ENCODE measurements at places on chromosomes 13 and 19.

GRCh38 chr19:48883726-48884125 is 11.5 kb downstream of the PPP1R15A start:
- no peaks in the 10 kb centered on the region for H3K36me3 ChIP-seq
- no peak for DNase-seq
- no peak overlapping the region for H3K4me3 ChIP-seq
- no peak overlapping the region for H3K27ac ChIP-seq
- no peaks in the 10 kb centered on the region for H3K4me1 ChIP-seq

GRCh38 chr13:44267980-44268379 is 105.6 kb upstream of the SERP2 start:
- H3K4me1 ChIP-seq = no peaks in the 10 kb centered on the region
- no peak for DNase-seq
- H3K4me3 ChIP-seq = no peak overlapping the region
- no peak overlapping the region for H3K27ac ChIP-seq

DNA sequence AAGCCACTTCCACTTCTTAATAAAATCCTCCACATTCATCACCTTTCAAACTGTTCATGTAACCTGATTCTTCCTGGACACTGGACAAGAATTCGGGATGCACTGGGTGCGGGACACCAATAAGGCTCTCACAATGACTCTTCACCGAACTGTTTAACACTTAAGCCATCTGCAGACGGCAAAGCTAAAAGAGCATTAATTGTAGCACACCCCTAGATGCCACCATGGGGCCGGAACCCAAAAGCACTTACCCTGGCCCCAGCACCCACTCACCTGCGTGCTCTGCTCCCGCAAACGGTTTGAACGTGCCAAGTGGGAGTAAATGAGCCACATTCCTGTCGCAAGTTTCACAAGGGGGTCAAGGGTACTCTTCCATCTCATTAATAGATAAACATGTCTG is 254.3 kb upstream of the PRR20A start:
- no peaks in the 10 kb centered on the region for H3K27me3 ChIP-seq
- no peak for DNase-seq
- no peaks in the 10 kb centered on the region for H3K4me1 ChIP-seq
- no peak overlapping the region for H3K4me3 ChIP-seq
- H3K36me3 ChIP-seq = no peaks in the 10 kb centered on the region

GRCh38 chr13:89695343-89696257 is 1651.9 kb upstream of the MIR17HG start:
- no peak overlapping the region for H3K27ac ChIP-seq
- no peaks in the 10 kb centered on the region for H3K4me1 ChIP-seq
- DNase-seq = no peak
- no peak overlapping the region for H3K4me3 ChIP-seq
- H3K36me3 ChIP-seq = no peaks in the 10 kb centered on the region

DNA sequence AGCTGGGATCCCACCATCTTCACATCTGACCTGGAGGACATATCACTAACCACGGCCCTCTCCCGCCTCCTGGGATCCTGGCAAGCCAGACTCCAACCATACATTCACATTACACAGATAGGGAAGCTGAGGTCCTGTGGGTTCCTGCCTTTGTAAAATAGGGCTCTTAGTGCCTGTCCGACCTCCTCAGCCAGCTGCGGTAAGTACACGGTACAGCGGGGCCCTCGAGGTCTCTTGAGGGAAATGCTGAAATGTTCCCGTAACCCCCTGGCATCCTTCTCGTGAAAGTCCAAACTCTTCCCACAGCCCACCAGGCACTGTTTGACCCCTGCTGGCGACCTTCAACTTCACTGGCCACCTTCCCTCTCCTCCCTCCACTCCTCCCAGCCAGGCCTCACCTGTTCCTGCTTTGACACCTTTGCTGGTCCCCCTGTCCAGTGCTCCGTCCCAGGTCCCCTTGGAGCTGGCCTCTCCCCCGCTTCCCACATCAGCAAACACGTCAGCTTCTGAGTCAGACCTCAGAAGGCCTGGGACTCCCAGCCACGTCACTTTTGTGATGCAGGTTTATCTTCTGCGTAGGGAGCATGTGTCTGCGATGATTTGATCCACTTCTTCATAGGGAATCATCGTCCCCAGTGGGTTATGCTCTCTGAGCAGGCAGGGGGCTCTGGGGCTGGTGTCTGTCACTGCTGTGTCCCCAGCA is 8.8 kb upstream of the GNG7 start:
- no peaks in the 10 kb centered on the region for H3K36me3 ChIP-seq
- no peaks in the 10 kb centered on the region for H3K4me1 ChIP-seq
- no peak overlapping the region for H3K4me3 ChIP-seq
- H3K27ac ChIP-seq = no peak overlapping the region

DNA sequence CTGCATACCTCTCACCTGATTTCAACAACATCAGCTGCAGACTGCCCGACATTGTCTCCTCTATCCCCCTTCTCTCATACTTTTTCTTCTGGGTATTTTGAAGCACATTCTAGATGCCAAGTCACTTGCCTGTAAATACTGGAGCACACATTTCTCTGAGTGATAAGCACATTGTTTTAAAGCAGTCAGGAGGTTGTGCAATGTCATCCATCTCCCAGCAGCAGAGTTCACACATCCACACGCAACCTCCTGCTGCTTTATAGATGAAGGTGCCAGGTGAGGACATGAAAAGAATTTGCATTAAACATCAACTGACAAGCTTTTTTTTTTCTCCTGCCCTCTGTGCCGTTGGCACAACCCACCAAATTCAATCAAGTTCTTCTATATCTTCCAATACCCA is 5.5 kb downstream of the UPK1A start:
- DNase-seq = no peak
- no peak overlapping the region for H3K27ac ChIP-seq
- peaks cover 8% of the 10 kb centered on the region for H3K4me1 ChIP-seq

- H3K27me3 ChIP-seq = no peaks in the 10 kb centered on the region
- peaks cover 76% of the 10 kb centered on the region for H3K36me3 ChIP-seq
- peak; percentile 77 for DNase-seq
- H3K4me1 ChIP-seq = peaks cover 10% of the 10 kb centered on the region
- peak overlapping the region; percentile 42 for H3K27ac ChIP-seq
These were observed 9.5 kb downstream of the GPX4 start for GRCh38 chr19:1113030-1113985.

DNA sequence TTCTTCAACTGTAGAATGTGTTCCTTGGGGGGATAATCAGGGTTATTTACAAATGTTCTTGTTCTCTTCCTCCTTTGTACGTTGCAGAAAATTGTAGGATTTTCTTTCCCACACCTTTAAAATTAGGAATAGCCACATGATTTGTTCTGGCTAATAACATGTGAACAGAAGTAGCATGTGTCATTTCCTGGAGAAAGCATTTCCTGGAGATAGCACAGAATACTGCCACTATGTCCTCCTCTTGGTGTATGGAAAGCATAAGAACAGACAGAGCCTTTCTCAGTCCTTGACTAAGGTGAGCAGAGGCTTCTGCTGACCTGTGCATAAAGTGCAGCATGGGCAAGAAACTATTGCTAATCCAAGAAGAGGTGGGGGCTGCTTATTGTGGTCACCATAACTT is 101.8 kb downstream of the FAM216B start:
- no peak overlapping the region for H3K4me3 ChIP-seq
- no peaks in the 10 kb centered on the region for H3K4me1 ChIP-seq
- H3K36me3 ChIP-seq = peaks cover 8% of the 10 kb centered on the region
- no peak for DNase-seq
- no peak overlapping the region for H3K27ac ChIP-seq
- H3K27me3 ChIP-seq = no peaks in the 10 kb centered on the region

DNA sequence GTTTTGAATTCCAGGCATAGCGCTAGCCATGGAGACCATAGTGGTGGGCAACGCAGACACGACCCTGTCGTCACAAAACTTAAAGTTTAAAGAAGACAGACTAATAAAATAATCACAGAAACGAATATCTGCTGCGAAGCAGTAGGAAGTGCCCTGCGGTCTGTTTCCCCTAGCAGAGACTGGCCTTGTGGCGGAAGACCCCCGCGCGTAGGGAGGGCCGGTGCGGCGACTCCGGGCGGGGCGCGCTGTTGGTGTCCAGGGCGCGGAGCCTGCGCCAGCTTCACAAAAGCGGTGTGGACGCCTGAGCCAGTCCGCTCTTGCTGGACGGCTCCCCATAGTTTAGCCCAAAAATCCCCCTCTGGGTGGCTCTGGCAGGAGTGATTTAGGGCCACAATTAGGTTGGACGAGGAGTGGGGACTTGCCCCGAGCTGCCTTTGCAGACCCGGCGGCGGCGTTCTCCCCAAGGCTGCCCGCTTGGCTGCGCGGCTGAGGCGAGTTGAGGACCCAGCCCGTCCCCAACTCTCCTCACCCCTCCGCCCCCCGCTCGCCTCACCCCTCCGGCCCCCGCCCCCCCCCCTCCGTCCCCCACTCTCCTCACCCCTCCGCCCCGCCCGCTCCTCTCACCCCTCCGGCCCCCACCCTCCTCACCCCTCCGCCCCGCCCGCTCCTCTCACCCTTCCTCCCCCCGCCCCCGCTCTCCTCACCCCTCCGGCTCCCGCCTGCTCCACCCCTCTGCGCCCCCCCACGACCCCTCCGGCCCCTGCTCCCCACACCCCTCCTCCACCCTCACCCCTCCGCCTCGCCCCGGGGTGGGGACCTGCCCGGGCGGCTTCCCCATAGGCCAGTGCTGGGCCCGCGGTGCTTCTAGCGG is 14.2 kb upstream of the LATS2 start:
- no peaks in the 10 kb centered on the region for H3K36me3 ChIP-seq
- H3K4me1 ChIP-seq = peaks cover 9% of the 10 kb centered on the region
- H3K27ac ChIP-seq = peak overlapping the region; percentile 30
- DNase-seq = no peak
- no peaks in the 10 kb centered on the region for H3K27me3 ChIP-seq
- H3K4me3 ChIP-seq = peak overlapping the region; percentile 57

DNA sequence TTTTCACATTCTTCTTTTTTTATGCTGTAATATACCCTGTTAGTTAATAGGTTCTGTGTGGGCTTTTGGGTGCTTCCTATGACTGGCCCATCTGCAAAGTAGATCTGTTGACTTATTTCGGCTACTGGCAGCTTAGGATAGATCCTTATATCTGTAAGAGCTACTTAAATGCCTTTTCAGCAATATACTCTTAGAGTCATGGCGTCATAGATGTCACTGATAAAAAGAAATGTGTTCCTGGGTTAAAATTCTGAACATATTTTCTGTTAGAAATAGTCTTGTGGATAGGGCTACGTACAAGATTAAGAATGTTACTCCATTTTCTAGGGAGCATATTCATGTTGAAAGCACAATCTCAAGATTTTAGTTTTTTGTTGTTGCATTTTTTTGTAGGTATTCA is 4.7 kb downstream of the AKAP11 start:
- no peak for DNase-seq
- H3K4me3 ChIP-seq = no peak overlapping the region
- peak overlapping the region; percentile 20 for H3K27ac ChIP-seq
- no peaks in the 10 kb centered on the region for H3K36me3 ChIP-seq

- no peak overlapping the region for H3K4me3 ChIP-seq
- H3K27me3 ChIP-seq = no peaks in the 10 kb centered on the region
- peaks cover 6% of the 10 kb centered on the region for H3K4me1 ChIP-seq
These were observed 49.6 kb upstream of the MED4 start for GRCh38 chr13:48144413-48145035.

DNA sequence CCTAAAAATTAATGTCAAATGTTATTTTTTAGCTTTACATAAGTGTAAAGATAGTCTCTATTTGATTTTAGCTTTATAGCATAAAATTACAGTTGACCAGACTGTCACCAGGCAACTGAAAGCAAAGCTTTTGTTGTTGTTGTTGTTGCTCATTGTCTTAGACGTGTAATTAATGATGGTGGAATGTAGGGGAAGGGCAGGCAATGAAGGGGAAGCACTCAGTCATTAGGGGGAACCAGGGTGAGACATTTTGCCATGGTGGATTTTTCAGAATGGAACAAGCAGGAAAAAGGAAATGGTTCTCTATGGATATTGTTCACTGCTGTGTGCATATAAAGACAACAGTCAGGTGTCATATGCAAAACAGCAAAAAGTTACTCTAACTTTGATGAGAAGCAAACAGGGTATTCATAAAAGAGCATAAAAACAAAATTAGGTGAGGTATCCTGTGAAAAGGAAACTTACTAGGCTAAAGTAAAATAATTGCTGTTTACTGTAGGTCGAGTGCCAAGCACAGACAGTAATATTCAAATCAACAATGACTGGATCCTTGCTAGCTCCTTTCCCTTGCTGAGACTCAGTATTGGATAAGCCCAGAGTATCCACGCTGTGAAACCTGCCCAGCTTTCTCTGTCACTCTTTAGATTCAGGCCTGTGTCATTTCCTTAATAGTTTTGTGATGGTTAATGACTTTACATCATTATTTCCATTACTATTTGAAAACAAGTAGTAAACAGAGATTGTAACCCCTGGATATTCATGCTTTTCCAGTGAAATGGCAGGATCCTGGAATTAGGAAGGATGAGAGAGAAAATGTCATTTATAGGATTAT is 110.5 kb downstream of the LRCH1 start:
- DNase-seq = no peak
- H3K27me3 ChIP-seq = no peaks in the 10 kb centered on the region
- H3K4me1 ChIP-seq = peaks cover 8% of the 10 kb centered on the region
- no peak overlapping the region for H3K4me3 ChIP-seq
- no peaks in the 10 kb centered on the region for H3K36me3 ChIP-seq

DNA sequence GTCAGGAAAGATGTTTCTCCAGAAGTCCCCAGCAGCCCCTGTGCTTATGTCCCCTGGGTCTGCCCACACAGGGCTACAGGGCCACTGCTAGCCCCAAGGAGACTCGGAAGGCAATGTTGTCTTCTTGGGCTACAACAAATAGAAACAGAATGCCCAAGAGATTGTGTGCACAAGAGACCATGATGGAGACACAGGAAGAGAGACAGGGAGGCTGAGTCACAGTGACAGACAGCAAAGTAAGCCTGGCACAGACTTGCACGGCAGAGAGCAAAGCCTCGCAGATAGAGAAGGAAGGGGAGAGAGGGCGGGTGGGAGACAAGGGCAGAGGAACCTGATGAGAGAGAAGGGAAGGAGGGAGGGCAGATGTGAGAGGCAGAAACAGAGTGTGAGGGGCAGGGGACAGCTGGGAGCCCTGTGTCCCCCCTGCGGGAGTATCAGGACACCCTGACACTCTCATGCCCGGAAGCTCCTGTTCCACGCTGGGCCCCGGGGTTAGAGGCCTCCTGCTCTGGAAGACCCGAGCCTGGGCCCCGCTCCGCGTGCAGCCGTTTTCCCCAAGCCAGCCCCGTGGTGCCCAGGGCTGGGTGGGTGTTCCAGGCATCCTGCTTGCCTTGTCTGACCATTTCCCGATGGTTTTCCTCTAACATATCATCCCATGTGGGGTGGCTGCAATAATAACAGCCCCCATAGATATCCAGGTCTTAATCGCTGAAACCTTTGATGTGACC is 2.7 kb upstream of the PLA2G4C start:
- no peak overlapping the region for H3K4me3 ChIP-seq
- H3K36me3 ChIP-seq = peaks cover 6% of the 10 kb centered on the region
- H3K27me3 ChIP-seq = no peaks in the 10 kb centered on the region
- peaks cover 4% of the 10 kb centered on the region for H3K4me1 ChIP-seq
- no peak overlapping the region for H3K27ac ChIP-seq

DNA sequence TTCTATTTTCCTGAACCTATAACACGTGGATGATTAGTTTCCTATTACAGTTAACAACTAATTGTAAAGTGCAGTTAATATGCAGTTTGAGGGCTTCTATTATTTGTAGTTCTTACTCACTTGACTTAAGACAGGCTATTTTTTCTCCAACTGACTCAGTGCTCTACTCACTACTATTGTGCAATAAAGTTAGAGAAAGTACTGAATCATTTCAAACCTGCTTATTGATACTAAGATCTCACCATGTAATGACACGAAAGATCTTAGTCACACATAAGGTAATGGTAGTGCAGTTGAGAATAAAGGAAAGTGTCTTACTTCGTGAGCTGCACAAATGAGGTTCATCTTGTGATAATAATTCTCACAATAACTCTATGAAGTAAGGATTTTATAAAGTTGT is 22.8 kb upstream of the ITM2B start:
- DNase-seq = no peak
- H3K4me3 ChIP-seq = no peak overlapping the region
- no peaks in the 10 kb centered on the region for H3K4me1 ChIP-seq
- no peaks in the 10 kb centered on the region for H3K27me3 ChIP-seq
